Globus pallidus (tissue), 1 donor: ENCODE measurements at places on chromosomes 7 and 10.

DNA sequence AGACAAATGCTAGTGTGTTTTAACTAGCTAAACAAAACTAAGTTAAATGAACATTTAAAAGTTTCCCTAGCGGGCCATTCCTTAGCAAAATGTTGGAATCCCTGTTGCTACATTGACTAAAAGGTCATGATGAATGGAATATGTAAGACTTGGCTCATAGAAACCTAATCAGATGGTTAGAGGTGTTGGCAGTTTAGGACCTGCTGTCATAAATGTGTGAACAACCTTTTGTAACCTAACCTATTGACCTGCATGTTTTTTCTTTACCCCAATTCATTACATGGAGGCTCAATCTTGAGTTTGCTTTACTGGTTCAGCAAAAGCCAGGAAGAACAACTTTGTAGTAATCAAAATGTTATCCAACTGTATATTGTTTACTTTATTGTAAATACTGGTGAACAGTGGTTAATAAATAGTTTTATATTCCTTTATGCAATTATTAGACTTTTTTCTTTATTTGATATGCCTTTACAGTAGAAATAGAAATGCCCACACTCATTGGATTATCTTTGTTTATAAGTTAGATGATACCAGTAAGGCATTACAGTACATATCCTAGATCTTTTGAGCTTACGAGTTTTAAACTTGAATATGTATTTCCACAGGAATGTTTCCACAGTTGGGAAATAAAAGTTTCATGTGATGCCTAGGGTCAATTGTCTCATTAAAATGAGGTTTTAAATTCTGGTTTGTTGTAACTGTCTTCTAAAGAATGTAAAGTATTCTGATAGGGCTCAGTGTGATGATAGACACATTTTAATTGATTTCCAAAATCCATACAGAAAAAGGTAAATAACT, 11.6 kb downstream of the CBX3 start:
- DNase-seq = no peak

GRCh38 chr10:78455236-78455635, 421.6 kb downstream of the RPS24 start:
- DNase-seq = no peak

- no peak for DNase-seq
Measured at GRCh38 chr10:120949609-120950031, 98.5 kb downstream of the WDR11 start.

DNA sequence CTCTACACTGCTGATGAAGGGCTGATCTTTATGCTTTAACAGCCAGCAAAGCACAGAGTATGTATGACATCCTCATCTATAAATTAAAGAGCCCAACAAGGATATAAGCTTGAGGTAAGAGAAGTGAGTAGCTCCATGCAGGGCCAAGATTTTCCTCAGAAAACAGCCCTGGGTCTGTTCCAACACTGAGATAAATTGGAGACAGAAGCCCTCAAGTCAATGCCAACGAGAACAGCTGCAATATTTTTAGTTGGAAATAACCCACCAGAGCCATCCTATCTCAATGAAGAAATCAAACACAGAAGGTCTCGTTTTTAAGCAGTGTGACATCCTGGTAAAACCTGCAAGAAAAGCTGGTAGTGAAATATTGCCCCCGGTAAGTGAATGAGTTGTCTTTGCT, 297.0 kb upstream of the AUTS2 start:
- DNase-seq = no peak

GRCh38 chr7:110317541-110318265, 773.2 kb upstream of the LRRN3 start:
- no peak for DNase-seq

- DNase-seq = no peak
Measured at GRCh38 chr7:40882071-40882658, 747.4 kb downstream of the SUGCT start.

DNA sequence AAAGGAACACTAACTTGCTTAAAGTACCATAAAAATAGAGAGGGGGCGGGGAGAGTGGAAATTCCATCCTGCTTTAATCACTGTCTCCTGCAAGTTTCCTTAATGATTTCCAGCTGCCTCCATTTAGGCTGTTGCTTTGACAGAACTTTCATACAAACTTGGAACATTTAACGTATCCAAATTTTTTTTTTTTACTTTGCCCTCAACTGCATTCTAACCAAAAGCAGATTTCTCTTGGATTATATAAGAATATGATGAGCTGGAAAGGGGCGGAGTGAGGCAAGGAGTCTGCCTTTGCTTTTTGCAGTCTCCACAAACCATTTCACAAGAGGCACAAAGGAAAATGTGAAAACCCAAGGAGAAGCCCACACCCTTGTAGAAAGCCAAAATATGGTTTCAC, 46.6 kb upstream of the COL1A2 start:
- no peak for DNase-seq

GRCh38 chr7:156898938-156899337, 6.0 kb upstream of the LMBR1 start:
- DNase-seq = no peak

GRCh38 chr7:105230486-105230885, 158.2 kb downstream of the SRPK2 start:
- no peak for DNase-seq

- DNase-seq = no peak
Measured at GRCh38 chr7:33654676-33655075, 250.7 kb upstream of the BMPER start.

- no peak for DNase-seq
Measured at GRCh38 chr7:21671859-21672258, 129.0 kb downstream of the DNAH11 start.

- no peak for DNase-seq
Measured at GRCh38 chr10:11235771-11236170, 218.1 kb downstream of the CELF2 start.

DNA sequence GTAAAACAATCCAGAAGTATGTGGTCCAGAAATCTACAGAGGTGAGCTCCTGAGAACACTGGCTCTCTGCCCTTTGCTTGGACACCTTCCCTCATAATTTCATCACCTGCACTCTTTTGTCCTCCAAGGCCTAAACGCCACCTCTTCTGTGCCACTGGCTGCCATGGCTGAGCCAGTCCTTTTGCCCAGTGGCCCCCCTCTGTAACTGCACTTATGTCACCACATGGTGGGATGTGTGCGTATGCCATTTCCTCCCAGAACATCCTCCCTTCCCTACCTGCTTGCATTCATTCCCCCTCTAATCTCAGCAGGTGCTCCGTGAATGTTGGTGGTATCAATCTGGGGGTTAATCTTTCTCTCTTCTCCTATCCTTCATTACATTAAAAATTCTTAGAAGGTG, 17.3 kb upstream of the DUSP5 start:
- no peak for DNase-seq

GRCh38 chr10:59206204-59206720, 29.8 kb downstream of the PHYHIPL start:
- DNase-seq = no peak

- DNase-seq = no peak
Measured at GRCh38 chr10:69738071-69738470, 63.6 kb upstream of the COL13A1 start.

DNA sequence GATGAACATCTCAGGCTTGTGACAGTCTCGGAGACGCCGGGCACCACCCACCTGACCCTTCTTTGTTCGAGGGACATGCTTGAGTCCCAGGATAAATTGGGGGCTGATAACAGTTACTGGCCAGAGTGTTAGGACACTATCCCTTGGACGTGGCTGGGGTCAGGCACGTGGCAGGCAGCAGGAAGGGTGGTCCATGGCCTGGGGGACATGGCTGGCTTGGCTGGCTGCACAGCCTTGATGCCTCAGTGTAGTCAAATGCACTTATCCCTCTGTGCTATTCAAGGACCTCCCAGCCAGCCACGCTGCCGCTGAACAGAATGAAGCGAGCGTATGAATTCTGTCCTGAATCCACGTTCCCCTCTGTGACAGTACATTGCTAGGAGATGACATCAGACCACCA, 662.0 kb upstream of the FOXK1 start:
- no peak for DNase-seq
